ENCODE measurements at places on chromosomes 7 and 10.

DNA sequence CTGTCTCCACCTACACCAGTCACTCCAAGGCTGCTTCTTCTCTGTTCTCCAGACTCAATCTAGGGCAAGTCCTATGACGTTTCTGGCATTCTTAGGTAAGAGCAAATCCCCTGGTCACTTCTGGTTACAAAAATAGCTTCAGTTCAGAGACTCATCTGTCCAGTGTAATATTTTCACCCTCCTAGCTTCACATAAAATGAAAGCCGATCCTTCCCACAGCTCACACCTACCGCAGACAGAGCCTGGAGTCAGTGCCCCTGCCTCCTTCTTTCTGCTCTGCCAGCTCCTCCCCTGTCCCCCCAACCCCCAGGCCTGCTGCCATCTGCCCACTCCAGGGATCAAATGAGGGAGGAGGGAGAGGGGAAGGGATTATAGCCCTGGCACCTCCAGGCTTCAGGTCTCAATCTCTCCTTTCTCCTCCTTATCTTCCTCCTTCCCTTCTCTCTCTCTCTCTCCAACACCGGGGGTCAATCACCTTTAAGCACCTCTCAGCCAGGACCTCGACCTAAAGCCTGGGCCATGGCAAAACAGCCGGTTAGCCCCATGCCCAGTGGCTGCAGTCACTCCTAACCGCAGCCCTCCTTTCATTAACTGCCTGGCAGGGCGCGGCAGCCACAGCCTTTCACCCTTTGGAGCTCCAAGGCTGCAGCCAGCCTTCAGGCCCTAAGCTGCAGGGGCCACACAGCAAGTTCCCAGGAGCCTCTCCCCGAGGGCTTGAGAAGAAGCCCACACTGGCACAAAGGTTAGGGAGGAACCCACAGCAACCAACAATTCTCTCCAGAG lies 292.6 kb upstream of the MGMT start:
- no peak for DNase-seq

- no peak for DNase-seq
Measured at GRCh38 chr7:50792342-50793119, 9.8 kb upstream of the GRB10 start.

DNA sequence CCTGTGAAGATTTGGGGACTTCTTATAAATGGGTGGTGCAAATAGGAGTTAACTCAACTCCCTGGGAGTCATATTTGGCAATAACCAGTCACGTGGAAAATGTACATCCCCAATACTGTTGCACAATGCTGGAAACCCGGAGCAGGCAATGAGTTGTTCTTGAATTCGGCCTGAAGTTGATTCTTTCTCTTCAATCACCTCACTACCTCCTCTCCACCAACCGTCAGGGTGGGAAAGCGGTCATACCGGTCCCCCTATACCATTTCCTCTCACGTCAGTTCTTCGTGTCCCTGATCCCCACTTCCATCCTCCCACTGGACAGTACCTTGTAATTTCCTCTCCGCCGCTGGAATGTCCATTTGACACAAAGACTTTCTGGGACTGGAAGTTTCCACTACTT lies 2.8 kb downstream of the GIMAP5 start:
- DNase-seq, result no peak

- DNase-seq, result no peak
Measured at GRCh38 chr10:17113889-17114540, 15.6 kb downstream of the CUBN start.

- DNase-seq, result no peak
Measured at GRCh38 chr7:2109936-2110609, 122.7 kb downstream of the MAD1L1 start.

DNA sequence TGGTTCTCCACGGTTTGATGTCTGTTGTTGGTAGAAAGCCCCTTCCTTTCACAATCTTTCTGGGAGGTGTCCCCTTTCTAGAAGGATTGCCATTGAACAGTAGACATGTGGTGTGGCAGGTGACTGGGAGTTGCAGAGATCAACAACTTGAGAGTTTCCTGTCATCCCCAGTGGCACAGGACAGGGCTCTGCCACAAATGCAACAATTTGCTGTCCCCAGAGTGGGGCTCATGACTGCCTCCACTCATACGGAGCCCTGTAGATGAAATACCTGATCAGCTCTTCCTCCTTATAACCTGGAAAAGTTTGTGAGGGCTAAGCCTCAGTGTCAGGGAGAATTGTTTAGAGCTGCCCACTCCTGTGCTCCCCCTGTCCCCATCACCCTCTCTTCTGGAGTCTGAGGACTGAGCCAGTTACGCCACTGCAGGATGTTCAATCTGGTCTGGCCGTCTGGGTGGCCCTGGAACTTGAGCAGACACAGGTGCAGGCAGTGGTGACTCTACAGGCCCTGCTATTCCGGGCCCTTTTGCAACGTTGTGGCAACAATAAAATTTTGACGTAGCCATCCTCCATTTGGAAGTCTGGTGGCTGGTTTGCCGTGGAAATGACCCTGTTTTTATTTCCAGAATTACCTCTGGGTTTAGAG lies 6.5 kb downstream of the DBNL start:
- DNase-seq, result no peak

GRCh38 chr10:11020548-11020942 lies 2.9 kb downstream of the CELF2 start:
- no peak for DNase-seq

DNA sequence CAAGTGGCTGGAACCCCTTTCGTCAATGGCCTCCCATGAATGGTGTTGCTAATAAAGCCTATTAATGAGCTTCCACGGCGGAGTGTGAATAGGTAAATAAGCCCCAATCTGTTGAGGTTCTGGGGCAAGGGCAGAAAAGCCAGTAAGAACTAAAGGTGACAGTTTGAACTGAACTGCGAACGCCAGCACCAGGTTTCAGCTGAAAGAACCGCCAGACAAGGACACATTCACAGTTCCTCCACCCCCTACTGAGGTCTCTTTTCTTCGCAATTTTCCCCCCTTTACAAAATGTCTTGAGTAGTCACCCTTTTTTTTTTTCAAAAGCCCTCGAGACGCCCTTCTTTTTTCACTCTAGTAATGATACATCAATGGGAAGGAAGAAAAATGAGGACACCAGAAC lies 2.4 kb upstream of the FGFR2 start:
- no peak for DNase-seq
